Astrocyte of the spinal cord (primary cell): ENCODE measurements at places on chromosomes 11 and 22.
A peak's percentile ranks its signal among the peaks of the same experiment; 100 is the strongest.

- DNase-seq, result no peak
These were observed 45.8 kb downstream of the OSBPL5 start for GRCh38 chr11:3119141-3119821.

DNA sequence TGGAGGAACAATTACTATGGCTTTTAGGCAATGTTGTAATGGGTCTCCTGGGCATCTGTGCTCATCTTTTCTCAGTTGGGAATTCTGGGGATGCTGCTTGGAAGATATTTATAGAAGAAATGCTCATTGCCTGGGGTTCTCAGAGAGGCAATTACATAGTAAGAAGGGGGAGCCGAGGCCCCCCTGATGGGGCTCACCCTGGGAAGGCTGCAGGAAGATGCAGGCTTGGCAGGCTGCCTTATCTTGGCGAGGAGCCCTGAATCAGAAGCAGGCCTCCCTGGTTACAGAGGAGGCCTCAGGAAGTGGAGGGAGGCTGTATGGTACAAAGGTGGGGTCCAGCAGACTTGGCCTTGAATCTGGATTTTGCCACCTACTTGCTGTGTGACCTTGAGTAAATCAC lies 60.6 kb upstream of the CRYBB3 start:
- no peak for DNase-seq

DNA sequence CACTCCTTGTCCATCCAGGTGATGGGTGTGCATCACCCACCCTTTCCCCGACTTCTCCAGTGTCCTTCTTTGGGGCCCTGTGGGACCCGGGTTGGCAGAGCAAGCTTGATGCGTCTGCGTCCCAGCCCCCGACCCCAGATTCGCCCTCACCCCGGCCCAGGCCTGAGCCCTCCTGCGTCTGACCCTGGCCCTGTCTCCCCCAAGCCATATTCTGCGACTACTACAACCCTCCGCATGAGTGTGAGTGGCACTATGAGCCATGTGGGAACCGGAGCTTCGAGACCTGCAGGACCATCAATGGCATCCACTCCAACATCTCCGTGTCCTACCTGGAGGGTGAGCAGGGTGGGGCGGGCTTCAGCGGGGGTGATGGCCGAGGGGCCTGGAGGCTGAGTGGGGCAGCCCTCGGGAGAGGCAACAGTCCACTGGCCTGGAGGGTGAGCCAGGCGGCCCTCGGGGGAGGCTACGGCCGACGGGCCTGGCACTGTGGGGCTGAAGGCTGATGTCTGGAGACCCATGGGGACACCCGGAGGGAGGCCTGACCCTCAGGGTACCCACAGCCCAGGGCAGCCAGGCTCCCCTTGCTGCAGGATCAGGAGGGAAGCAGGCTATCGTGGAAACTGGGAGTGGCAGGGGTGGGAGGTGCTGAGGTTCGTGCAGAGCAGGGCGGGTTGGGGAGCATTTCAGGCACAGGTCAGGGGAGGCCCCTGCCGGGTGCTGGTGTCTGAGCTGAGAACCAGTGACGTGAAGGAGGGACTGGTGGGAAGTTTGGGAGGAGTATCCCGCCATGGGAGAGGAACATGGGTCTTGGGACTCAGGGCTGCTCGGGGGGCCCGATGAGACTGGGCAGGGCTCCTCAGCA lies 15.3 kb downstream of the MUC2 start:
- no peak for DNase-seq

- DNase-seq, result no peak
These were observed 74.8 kb upstream of the PITPNB start for GRCh38 chr22:27993774-27994350.

- DNase-seq, result peak; percentile 75
These were observed 30.3 kb upstream of the ASPHD2 start for GRCh38 chr22:26398741-26399153.

- no peak for DNase-seq
These were observed 126.1 kb downstream of the TRIM29 start for GRCh38 chr11:120011836-120012235.

GRCh38 chr11:22670830-22671229 lies 4.4 kb downstream of the GAS2 start:
- no peak for DNase-seq

GRCh38 chr11:131710511-131710910 lies 340.1 kb downstream of the NTM start:
- peak; percentile 16 for DNase-seq

- DNase-seq, result no peak
These were observed 30.9 kb downstream of the TRPC6 start for GRCh38 chr11:101552888-101553287.

DNA sequence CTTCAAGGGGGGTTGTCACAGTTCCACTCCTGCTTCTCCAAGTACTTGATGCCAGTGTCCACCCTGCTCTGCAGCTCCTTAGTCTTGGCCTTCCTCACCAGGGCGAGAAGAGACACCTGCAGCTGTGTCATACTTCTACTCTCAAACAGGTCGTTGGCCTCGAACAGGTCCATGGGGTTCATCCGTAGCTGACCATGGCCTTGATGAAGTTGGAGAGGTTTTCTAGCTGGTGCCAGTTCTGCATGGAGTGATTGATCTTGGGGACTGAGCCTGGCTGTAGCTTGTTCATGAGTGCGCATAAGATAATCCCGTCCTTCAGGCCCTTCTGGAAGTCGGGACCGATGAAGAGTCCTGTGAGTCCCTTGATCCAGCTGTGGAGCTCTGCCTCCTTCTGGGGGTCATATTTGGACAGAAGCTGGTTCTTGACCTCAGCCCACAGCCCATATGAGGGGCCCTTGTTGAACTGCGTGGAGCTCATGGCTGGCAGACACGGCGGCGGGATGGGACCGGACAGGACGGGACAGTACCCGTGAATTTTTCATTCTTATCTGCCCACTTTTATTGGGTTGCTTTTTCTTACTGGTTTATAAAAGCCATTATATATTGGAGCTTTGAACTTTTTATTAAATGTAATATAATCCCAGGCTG lies 33.4 kb upstream of the HORMAD2 start:
- DNase-seq, result no peak

DNA sequence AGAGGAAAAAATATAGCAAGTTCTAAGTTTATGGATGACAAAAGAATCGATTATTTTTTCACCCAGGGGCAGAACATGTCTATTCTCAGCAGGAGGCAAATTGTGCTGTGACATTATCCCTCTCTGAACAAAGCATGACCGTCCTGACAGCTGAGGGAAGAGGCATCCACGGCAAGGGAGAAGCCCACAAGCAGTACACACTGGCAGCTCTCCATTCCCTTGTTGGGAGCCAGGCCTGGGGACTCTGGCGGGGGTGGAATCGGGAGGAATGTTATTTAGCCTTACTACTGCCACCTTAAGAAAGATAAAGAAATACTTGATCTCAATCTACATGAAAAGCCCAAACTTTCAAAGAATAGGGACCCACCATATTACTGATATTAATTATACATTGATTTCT lies 3.4 kb downstream of the KIRREL3 start:
- no peak for DNase-seq

GRCh38 chr11:83845797-83846196 lies 559.6 kb upstream of the CCDC90B start:
- no peak for DNase-seq

DNA sequence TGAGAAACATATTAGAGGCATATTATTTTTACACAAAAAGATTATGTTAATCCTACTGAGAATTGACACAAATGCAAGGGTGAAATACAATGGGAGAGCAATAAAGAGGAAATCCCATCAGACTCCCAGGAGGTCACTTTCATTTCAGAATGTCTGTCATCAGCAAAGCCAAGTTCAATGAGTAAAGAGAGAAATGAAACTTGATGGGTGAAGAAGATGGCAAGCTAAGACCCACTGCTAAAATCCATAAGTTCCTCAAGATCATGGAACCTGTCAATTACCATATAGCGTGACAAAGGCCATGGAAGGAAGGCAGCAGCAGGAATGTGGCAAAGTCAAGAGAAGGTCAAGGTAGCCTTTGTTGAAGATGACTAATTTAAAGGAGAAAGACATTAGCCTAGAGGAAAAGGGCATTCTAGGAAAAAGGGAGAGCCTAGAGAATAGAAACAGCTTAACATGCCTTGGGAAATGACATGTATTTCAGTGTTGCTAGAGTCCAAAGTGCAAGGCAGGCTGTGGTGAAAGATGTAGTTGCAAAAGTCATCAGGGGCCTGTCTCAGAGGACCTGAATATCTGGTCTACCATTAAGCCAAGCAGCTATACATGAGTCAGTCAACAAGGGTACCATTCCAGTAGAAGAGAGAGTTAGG lies 43.1 kb downstream of the FAM168A start:
- no peak for DNase-seq

GRCh38 chr11:72333661-72334060 lies 89.7 kb upstream of the PHOX2A start:
- DNase-seq, result peak; percentile 32

GRCh38 chr11:119676461-119677020 lies 52.5 kb downstream of the NECTIN1 start:
- peak; percentile 53 for DNase-seq

DNA sequence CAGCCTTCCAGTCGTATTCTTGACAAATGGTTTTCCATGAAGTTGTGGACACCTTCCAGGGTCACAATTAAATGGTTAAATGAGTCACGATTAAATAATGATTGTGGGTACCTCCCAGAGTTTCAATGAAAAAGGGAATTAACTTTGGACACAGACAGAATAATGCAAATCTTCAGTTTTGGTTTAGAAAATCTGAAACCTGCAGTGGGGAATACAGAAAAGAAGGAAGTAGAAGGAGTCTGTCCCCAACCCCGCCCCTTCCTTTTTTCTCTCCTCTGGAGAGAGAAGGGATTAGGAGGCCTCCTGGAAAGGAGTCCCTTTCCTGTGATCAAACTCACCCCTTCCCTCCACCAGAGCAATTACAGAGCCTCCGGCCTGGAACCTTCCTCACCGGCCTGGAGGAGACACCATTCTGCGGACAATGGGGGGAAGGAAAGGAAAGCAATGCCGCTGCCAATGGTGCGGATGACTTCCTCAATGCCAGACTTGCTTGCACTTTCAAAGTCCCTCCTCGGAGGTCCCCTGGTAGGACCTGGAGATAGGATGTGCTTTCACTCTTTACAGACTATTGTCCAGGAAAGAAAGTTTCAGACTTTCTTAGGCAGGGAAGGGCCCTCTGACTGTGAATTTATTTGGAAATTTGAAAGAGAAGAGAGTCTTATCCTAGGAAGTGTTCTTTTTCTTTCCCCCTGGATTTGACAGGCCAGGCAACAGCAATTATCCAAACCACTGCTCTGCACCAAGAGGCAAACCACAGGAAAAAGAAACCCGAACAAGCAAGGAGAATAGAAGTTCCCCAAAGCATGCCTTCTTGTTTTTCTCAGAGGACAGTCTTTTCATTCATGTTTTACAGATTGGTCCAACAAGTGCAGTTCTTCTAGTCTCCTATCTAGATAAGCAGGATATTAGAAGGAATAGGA lies 86.8 kb downstream of the PTPRJ start:
- DNase-seq, result peak; percentile 71

DNA sequence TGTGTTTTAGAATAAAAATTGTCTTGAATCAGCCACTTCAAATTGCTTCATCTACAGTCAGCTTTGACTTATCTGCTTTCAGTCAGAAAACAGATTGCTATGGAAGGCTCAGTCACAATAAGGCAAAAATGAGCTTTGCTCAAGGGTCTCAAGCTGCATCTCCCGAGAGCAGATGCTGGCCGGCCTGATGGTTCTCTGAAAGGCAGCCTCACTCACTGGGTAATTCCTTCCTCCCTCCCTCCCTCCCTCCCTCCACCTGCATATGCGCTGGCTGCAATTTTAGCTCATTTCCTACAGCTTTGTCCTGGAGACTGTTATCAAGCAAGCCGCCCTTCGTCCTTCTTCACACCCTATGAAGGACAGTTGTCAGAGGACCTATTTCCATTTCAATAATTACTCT lies 1.6 kb upstream of the IZUMO1R start:
- no peak for DNase-seq

GRCh38 chr11:66176650-66177049 lies 91.8 kb upstream of the RAB1B start:
- DNase-seq, result no peak

DNA sequence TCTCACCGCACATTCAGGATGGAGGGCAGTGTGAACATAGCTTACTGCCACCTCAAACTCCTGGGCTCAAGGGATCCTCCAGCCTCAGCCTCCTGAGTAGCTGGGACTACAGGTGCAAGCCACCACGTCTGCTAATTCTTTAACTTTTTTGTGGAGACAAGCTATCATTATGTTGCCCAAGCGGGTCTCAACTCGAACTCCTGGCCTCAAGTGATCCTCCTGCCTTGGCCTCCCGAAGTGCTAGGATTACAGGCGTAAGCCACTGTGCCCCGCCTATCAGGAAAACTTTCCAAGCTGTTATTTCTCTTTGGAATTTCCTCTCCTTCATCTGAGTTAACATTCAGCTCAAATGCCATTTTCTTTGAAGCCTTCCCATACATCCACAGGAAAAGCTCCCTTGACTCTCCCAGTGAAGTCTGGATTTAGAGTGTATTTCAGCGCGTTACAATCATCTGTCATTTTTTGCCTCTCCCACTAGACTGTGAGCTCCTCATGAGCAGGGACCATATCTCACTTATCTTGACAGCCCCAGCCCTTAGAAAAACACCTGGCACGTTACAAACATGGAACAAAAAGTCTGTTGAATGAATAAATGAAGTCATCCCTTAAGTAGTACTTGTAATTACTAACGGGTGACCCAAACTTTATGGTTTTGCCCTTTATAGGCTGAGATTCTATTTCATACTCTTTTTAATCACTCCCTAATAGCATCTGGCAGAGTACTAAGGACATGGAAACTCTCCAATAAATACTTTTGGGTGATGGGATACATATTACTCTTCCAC lies 2.2 kb downstream of the MRTFA start:
- DNase-seq, result no peak

GRCh38 chr22:46942799-46943785 lies 180.6 kb downstream of the TBC1D22A start:
- no peak for DNase-seq

- no peak for DNase-seq
These were observed 262.9 kb upstream of the B3GAT1 start for GRCh38 chr11:134674974-134675373.

DNA sequence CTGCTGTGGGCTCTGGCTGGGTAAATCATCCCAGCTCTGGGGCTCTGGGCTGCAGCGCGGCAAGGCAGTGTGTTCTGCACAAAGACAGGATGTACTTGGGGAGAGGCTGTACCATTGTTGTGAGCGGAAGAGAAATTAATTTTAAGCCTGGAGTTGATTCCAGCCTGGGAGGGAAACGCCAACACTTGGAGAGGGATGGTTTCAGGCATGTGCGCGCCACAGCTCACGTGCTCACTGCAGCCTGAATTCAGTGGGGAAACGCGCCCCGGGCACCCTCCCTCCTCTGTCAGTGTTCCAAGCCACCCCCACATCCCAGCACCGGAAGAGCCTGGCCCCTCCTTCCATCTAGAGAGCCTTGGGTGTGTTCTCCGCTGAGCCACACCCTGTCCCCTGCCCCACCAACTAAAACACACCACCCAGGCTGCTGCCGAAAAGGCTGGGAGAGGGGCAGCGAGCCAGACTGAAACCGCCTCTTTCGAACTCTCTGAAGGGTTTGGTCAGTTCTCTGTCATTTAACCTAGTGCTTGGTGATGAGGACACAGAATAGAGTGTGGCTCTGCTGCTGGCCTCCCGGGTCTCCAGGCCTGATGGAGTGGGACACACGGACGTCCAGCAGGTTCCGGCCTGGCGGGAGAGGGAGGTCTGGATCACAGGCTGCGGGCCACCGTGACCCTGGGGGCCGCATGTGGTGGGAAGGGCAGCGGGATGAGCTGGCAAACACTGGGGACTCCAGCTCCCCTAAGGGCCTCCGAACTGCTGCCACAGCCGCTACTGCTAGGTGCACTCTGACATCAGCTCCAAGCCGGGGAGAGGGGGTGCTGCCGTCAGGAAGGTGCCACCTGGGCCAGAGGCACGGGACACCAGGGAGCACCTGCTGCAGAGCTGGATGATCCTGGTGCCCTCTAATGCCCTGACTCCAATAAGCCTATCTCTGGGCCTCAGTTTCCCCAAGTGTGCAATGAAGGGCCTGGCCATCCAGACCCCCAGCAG lies 230.8 kb downstream of the CTTN start:
- no peak for DNase-seq

GRCh38 chr22:36911887-36912661 lies 1.4 kb upstream of the CSF2RB start:
- DNase-seq, result no peak
